ENCODE measurements at places on chromosomes 6 and 20.

GRCh38 chr6:140271759-140272377, 897.4 kb upstream of the CITED2 start:
- no peak for DNase-seq

DNA sequence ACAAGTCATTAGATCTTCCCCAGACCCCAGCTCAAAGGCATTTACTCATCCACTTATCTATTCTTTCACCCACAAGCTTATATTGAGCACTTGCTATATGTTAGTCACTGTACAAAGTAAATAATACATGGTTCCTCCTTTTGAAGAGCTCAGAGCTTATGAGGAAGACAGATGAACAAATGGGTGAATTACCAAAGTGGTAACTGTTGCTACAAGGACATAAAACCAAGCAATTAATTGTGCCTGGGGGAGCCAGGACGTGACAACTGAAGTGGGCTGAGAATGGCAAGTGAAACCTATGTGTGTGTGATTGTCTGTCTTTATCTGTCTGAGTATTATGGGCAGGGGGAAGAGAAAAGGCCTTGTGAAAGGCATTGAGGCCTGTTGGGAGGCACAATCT, 45.6 kb upstream of the AKIRIN2 start:
- DNase-seq = no peak

GRCh38 chr6:50889497-50889896, 70.8 kb downstream of the TFAP2B start:
- no peak for DNase-seq

GRCh38 chr20:58627212-58628072, 23.6 kb upstream of the STX16 start:
- no peak for DNase-seq

- DNase-seq = no peak
Measured at GRCh38 chr20:34066476-34067090, 45.5 kb downstream of the EIF2S2 start.

GRCh38 chr6:39907871-39908575, 26.2 kb downstream of the MOCS1 start:
- no peak for DNase-seq

DNA sequence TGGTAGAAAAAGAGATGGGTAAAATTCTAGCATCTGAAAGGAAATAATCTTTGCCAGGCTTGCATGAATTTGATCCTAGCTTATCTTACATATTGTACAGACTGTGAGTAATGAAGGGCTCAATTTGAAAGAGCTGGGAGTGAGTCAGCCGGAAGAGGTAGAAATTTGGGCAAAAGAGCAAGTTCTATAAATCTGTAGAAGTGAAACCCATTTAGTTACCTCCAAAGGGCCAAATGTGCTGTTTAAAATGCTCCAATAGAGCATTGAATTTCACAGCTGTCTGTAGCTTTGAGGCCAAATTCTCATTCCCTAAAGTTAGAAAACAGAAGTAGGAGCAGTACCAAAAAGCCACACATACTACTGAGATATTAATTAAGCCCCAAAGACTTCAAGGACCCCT, 466.1 kb downstream of the BTBD3 start:
- DNase-seq = no peak

All from stimulated activated CD4-positive, alpha-beta T cell treated with anti-CD3 and anti-CD28 coated beads, Interleukin-1b, Interleukin-23, amount 100 ng/mL, for 1 hour (primary cell).